Stimulated activated CD4-positive, alpha-beta T cell treated with anti-CD3 and anti-CD28 coated beads, Interleukin-15, amount 100 ng/mL, for 1 hour (primary cell): ENCODE measurements at places on chromosomes 16 and 17.

DNA sequence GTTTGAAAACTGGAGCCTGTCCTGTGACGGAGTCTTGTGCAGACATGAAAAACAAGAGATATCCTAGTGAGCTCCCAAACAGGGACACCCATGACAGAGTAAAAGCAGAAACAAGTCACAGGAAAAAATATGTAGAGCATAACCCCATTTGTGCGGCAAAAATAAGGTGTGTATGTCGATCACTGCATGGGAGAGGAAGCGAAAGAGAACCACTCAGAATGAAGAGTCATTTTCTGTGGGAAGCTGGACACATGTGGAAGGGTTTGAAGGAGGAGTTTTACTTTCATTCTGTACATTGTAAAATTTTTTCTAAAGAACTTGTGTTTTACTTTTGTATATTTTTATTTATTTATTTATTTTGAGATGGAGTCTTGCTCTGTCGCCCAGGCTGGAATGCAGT, 72.1 kb downstream of the JPH3 start:
- DNase-seq, result no peak

DNA sequence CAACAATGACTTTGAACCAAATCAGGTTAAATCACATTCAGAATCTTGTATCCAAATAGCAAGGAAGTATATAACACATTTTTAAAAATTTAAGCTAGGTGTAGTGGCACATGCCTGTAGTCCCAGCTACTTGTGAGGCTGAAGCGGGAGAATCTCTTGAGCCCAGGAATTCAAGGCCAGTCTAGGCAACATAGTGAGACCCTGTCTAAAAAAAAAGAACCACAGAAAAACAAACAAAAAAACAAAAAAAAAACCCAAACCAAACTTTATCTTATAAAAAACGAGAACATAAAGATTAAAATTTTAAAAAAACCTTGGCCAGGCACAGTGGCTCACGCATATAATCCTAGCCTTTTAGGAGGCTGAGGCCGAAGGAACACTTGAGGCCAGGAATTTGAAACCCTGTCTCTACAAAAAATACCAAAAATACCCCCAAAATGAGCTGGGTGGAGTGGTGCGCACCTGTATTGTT, 11.6 kb downstream of the SUPT4H1 start:
- no peak for DNase-seq

- DNase-seq, result no peak
Measured at GRCh38 chr17:41793784-41794539, 7.5 kb upstream of the JUP start.

- DNase-seq, result no peak
Measured at GRCh38 chr16:48118841-48119240, 37.0 kb downstream of the ABCC12 start.

- DNase-seq, result no peak
Measured at GRCh38 chr17:15649861-15650421, 30.4 kb upstream of the FBXW10B start.

- no peak for DNase-seq
Measured at GRCh38 chr17:1474402-1475189, 17.9 kb downstream of the MYO1C start.

GRCh38 chr17:55343900-55344513, 77.6 kb downstream of the MMD start:
- DNase-seq, result no peak

DNA sequence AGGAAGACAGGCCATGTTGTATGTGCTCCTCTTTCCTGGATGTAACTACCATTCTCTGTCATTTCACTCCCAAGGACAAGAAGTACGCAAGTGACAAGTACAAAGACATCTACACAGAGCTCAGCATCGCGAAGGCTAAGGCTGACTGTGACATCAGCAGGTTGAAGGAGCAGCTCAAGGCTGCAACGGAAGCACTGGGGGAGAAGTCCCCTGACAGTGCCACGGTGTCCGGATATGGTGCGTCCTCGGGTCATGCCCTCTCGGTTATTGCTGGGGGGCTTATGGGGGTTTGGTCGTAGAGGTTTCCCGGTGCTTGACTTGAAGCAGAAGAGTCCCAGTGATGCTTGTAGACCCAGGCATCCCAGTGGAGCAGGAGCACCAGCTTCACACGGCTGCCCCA, 29.0 kb downstream of the PLD6 start:
- DNase-seq, result no peak

DNA sequence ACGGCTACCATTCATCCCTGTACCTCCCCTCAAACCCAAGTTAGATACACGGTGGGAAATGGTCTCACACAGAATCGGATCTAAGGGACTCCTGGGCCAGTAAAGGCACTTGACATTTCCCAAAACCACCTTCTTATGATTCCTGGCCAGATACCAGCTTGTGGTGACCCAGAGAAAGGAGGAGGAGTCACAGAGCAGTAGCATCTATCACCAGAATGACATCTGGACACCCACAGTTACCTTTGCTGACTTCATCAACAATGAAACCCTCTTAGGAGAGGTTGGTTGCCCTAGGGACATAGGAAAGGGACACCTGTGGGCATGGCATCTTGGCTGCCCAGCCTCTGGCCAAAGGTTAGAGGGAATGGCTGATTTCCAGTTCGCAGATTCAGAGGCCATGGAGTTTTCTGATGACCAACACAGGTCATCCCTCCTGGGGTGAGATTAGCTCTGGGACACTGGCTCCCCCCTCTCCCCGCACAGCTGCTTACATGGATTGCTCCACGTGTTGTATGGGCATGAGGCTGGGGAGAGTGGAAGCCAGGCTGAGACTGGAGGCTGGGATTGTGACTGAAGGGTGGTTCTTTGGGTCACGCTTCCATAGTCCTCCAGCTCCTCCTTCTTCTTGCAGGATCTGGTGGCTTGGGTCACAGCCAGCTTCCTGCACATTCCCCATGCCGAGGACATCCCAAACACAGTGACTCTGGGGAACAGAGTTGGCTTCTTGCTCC, 1.4 kb upstream of the AOC3 start:
- no peak for DNase-seq

DNA sequence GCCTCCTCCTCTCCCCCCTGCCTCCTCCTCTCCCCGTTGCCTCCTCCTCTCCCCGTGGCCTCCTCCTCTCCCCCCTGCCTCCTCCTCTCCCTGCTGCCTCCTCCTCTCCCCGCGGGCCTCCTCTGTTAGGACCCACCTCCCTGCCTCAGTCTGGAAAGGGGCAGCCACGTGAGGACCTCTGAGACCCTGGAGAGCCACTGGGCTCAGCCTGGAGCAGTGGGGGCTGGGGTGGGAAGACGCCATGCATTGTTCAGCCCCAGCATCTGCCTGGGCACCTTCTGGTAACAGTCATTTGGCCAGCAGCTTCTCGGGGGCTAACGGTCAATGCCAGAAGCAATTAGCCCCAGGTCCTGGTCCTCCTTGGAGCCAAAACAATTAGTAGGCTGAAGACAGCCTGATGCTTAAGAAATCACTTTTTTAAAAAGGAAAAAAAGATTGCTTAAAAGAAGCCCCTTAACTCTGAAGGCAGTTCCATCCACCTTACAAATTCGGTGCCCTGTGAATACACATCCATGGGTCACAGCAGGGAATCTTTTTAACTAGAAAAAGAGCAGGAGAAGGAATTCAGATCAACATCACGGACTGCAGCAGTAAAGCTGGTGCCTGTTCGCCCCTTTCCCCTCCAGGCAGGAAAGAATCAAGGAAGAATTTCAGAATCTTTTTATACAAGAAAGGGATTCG, 29.8 kb downstream of the NXN start:
- no peak for DNase-seq

DNA sequence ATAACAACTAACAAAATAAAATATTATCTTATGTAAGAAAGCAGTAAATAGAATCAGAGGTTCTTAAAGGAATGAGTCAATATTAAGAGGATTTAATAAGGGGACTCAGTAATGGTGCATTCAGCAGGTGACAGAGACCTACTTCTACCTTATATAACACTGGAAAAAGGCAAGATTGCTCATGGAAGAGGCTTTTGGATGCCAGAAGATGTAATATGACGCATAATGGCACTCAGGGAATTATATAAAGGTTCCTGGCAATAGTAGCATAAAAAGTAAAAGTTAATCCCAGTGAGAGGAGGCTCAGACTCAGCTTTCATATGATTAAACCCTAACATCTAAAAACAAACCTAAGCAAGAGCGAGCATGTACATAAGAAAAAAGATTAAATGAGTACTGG, 136.0 kb upstream of the NACA2 start:
- DNase-seq, result no peak

GRCh38 chr17:8320990-8321389, 10.9 kb downstream of the ARHGEF15 start:
- no peak for DNase-seq

- DNase-seq, result no peak
Measured at GRCh38 chr16:27242868-27243590, 25.5 kb downstream of the NSMCE1 start.

GRCh38 chr16:1475552-1476114, 805 bp upstream of the CLCN7 start:
- DNase-seq, result no peak

DNA sequence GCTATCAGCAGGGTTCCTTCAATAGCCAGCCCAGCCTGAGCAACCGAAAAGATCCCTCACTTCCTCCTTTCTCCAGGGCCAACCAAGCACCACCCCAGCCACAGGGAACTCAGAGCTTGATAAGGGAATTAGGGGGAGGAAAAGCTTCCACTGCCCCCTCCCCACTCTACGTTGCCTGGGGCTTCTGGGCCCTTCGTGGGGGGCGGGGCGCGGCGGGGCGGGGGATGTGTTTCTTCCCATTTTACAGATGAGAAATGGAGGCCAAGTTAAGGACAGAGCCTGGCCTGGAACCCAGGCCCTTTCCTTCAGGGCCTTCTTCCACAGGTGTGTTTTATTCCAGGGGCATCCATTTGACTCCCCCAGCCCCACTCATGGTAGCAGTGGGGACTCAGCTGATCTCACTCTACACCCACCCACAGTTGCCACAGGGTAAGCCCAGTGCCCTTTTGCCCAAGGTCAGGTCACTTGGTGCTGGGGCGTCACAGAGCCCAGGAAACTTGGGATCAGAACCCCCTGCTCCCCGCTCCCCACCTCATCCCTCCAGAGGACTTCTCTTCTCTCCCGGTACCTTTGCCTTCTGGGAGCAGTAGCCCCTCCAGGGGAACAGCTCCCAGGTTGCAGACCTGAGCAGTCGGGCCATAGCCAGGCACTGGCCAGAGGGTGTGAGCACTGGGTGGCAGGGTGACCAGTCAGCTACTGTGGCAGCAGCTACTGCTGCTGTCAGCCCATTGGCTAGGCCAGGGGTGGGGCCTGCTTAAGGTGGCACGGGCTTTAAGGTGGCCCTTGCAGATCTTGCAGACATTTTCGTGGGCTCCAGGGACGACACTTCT, at the start of gene LDHD:
Gene LDHD, minus strand, starts transcription at position 700 of the 830 bp plus-strand sequence. Its CDS starts 60 bp downstream, at position 640.
- no peak for DNase-seq

GRCh38 chr16:19822533-19822932, 62.1 kb downstream of the GPRC5B start:
- DNase-seq, result no peak

DNA sequence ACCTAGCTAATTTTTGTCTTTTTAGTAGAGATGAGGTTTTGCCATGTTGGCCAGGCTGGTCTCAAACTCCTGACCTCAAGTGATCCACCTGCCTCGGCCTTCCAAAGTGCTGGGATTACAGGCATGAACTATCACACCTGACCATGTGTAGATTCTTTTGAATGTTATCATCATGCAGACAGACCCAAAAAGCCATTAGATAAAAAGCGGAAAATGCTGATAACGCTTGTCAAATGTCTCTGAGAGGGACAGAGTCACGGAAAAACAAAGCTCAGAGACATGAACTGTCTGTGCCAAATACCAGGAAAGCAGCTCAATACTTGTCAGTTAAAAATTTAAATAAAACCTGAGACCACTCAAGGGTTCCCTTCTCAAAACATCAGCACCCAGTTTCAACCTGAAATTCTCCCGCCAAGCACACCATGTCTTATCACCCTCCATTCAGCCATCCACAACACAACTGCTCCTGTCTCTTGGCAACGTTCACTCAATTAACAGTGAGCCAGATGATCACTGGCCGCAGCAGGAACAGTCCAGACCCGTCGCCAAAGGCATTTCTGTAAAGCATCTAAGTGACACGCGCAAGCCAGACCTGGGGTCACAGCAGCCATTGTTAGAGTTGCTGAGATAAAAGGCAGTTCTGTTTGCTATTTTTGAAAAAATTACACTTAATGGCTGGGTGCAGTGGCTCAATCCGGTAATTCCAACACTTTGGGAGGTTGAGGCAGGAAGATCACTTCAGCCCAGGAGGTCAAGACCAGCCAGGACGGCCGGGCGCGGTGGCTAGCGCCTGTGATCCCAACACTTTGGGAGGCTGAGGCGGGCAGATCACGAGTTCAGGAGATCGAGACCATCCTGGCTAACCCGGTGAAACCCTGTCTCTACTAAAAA, 29.7 kb downstream of the FANCA start:
- DNase-seq, result no peak

DNA sequence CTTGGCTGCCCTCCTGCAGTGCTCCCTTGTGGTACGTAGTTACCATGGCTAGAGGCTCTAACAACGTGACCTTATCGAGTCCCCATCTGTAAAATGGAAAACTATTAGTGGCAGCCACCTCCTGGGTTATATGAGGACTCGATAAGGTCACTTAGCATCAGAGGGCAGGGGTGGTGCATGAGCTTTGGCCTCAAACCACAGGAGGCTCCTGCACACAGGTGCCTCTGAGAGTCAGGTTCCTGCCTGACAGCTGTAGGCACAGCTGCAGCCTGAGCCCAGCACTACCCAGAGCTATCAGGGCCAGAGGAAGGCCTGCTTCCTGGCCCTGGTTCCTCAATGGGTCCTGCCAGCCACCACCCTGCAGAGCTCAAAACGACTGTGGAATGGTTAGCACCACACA, 57.2 kb upstream of the SEC14L1 start:
- no peak for DNase-seq

DNA sequence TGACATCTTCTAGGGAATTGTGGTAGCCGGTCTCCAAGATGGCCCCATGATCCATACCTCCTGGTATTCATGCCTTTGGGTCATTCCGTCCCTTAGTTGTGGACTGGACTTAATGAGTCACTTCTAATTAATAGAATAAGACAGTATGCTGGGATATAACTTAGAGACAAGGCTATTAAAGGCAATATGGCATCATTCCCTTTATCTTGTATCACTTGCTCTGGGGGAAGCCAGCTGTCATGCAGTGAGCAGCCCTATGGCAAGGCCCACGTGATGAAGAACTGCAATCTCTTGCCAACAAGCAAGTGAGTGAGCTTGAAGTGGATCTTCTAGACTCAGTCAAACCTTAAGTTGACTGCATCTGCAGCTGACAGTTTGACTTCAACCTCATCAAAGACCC, 97.8 kb upstream of the MED13 start:
- no peak for DNase-seq

DNA sequence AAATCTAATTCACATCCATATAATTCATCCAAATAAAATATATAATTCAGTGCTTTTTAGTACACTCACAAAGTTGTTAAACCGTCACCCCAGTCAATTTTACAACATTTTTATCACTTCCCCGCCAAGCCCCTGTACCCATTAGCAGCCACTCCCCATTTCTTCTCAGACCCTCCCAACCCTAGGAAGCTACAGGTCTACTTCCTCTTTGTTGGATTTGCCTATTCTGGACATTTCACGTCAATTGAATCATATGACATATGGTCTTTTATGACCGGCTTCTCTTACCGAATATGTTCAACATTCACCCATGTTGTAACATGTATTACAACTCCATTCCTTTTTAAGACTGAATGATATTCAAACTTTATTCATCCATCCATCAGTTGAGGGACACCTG, 19.9 kb upstream of the MLKL start:
- no peak for DNase-seq
